ENCODE measurements at places on chromosomes 5 and 9. TPM values are rescaled to one million over a fixed set of nuclear protein-coding genes. Genes with fewer than 3 reads are reported as not detected.

- DNase-seq = no peak
Measured at GRCh38 chr5:83426855-83427254, 44.7 kb upstream of the VCAN start.

GRCh38 chr5:64331597-64332277 lies 166.1 kb downstream of the RNF180 start:
- no peak for DNase-seq

Gene PCDHB16
- not detected for total RNA-seq

- no peak for DNase-seq
Measured at GRCh38 chr9:134240361-134240760, 76.0 kb upstream of the RNU6ATAC start.

Gene FBN2
- total RNA-seq = 0.19 TPM

Gene FAM81B
- total RNA-seq = not detected

- DNase-seq = no peak
Measured at GRCh38 chr9:91842358-91843049, 107.5 kb downstream of the ROR2 start.

GRCh38 chr9:71822456-71822855 lies 54.1 kb upstream of the CEMIP2 start:
- DNase-seq = no peak

- no peak for DNase-seq
Measured at GRCh38 chr5:180114304-180115003, 42.9 kb upstream of the RNF130 start.

GRCh38 chr5:98927989-98928872 lies 576 bp downstream of the CHD1 start:
- DNase-seq = peak; percentile 32

Gene SPATA31A3
- total RNA-seq = not detected

Gene RGMB
- 2.5 TPM for total RNA-seq

GRCh38 chr5:59575648-59576445 lies 317.7 kb downstream of the PDE4D start:
- DNase-seq = no peak

- DNase-seq = no peak
Measured at GRCh38 chr5:6396836-6397535, 18.6 kb upstream of the MED10 start.

- no peak for DNase-seq
Measured at GRCh38 chr5:160385496-160385895, 14.4 kb downstream of the FAM200C start.

Gene SVEP1
- total RNA-seq = 0.03 TPM

GRCh38 chr5:165185716-165186115 lies 1680.3 kb downstream of the MAT2B start:
- no peak for DNase-seq
